CD4-positive, alpha-beta T cell treated with Interleukin-21 for 1 hour (primary cell): ENCODE measurements at places on chromosomes 3 and 15.

DNA sequence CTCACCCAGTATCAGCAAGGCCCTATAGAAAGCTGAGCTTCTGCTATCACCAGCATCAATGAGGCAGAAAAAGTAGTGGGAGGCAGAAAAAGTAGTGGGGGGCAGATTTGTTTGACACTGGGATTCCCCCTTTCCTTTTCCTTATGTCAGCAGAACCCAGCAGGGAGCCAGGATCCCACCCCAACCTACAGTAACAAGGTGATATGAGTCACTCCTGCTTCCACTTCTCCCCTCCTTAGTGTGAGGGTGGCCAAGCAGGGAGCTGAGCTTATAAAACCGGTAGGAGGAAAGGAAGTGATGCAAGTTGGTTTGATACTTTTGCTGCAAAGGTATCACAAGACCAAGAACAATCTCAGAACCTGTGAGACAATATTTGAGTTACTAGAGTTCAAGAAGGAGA, 128.7 kb downstream of the SCAPER start:
- no peak for DNase-seq

GRCh38 chr3:36933540-36934296, 11.1 kb downstream of the TRANK1 start:
- no peak for DNase-seq

DNA sequence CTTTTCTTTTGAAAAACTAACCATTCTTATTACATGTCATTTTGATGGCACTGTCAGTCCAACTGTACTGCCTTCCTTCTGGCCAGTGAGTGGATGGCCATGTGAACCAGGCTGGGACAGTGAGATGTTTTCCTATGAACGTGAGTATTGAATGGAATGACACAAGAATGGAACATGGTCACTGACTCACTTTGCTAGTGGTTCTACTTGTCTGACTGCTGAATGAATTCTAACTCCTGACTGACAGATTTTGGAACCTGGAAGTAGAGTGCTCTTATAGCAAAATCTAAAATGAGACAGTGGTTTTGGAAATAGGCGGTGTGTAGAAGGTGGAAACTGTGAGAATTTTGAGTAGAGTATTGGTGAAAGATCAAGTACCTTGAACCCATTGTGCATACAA, 606.9 kb upstream of the KCNMB2 start:
- no peak for DNase-seq

- DNase-seq: no peak
Measured at GRCh38 chr3:67044955-67045354, 46.8 kb downstream of the KBTBD8 start.

- no peak for DNase-seq
Measured at GRCh38 chr15:71747128-71748083, 62.9 kb upstream of the NR2E3 start.

GRCh38 chr3:152376351-152377183, 107.8 kb downstream of the MBNL1 start:
- peak; percentile 29 for DNase-seq

DNA sequence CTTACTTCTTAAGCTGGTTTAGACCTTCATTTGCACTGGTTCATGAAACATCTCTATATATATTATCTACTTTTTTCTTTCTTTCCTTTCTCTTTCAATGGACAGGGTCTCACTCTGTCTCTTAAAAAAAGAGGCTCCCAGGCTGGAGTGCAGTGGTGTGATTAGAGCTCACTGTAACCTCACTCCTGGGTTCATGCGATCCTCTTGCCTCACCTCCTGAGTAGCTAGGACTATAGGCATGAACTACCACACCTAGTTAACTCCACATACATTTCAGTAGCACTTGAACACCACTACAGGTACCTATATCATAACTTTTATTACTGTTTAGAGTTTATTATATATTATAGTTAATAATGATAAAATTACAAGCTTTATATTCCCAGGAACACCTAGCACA, 117.1 kb upstream of the UBP1 start:
- DNase-seq: no peak

DNA sequence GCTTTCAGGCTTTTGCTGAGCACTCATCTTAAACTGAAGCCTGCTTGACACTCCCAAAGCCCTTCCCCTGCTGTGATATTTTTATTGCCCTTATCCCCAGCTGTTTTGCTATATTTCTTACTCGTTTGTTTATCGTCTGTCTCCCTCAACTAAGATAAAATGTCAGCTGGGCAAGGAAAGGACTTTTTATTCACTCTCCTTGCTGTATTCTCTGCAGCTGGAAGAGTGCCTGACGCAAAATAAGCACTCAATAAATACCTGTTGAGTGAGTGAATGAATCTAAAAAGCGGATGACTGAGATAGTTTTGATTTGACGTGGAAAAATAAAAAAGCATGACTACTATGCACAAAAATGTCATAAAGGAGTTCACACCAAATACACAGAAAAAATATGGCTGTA, 84.8 kb upstream of the POMGNT2 start:
- DNase-seq: no peak

DNA sequence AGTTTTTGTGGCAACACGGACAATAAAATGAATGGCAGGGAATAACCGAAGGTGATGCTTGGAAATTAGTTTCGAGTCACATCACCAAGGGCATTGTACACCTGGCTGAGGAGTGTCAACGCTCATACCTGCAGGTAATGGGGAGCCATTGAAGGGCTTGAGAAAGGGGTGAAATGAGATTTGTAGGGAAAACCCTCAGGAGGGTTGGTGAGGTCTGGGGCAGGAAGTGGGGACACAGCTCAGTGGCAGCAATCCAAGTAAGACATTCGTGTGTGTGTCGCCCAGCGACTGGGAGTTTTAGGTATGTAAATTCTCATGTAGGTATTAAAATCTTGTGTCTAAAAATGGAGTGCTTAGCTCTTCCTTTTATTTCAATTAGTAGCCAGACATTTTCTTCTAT, 14.3 kb downstream of the PARP14 start:
- no peak for DNase-seq

GRCh38 chr15:68252925-68253534, 23.5 kb upstream of the CLN6 start:
- DNase-seq: peak; percentile 72

DNA sequence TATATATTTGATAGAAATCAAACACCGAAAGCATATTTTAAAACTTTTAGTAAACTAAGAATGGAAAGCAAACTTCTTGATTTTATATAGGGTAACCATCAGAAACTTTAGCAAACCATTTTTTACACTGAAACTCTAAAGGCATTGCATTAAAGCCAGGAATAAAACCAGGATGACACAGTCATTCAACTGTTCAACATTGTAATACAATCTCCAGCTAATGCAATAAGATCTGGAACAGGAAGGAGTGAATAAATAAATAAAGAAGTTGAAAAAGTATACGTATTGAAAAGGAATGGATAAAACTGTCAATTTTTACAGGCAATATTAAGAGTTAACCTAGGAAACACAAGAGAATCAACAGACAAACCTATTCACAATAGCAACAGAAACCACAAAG, 181.9 kb upstream of the TTC14 start:
- DNase-seq: no peak

DNA sequence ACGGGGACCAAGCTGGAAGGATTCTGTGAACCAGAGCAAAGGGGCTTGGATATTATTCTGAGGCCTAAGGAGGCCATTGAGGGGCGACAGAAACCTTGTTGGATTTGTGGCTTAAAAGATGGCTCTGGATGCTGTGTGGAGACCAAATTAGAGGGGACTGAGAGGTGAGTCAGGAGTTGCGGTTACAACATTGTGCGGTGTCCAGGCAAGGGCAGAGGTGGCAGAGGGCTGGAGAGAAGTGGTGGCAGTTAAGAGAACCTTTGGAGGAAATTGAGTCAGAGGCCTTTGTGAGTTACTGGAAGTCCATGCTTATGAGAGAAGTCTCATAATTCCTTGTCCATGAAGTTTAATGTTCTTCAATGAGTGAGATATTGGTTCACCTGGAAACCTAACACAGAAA, 143.2 kb downstream of the FAM43A start:
- no peak for DNase-seq

GRCh38 chr15:96583671-96584070, 253.2 kb downstream of the NR2F2 start:
- DNase-seq: no peak

DNA sequence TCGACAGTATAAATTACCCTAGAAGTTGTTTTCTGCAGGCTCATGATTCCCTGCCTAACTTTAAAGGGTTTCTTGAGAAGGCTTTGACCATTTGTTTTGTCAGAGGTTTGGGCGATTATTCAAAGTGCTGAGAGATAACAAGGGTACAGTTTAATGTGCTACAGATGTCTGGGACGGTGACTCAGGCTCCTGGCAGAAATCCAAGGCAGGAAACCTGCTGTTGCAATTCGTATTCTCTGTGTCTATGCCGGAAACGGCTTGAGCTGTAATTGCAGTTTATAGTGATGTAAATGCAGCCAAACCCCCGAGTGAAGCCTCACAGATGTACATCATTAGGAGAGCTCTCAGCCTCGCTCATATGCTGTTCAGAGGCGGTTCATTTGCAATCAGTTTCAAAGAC, 65.6 kb downstream of the SYNPR start:
- peak; percentile 4 for DNase-seq

DNA sequence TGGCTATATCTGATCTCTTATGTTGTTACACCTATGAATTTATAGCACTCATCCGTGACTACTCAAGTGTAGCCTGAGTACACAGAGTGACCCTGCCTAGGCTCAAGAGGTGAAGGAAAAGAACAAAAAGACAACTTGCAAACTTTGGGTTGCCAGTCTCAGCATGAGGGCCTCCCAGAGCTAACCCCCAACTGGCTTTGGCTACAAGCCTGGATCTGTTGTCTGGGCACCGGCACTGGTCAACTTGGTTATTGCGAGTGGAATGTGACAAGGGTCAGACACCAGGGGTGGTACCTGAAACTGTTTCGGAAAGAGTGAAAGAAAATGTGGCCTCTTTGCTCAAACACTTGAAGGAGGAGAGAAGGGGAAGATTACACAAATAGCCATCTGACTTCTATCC, 49.5 kb upstream of the BCL6 start:
- no peak for DNase-seq

DNA sequence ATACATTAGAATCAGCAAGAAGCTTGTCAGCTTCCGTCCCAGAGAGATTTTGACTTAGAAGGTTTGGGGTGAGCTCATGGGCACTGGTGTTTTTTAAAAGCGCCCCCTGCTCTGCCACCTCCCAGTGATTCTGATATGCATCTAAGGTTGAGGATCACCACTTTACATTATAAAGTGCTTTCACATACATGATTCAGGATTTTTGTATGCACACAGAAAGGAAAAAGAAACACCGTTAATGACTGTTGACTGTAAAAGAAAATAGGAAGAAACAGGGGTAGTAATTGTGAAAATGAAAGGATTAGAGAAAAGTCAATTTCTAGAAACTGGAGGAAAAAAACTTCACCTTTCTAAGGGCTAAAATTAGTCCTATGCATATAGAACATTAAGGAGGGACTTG, 104.9 kb upstream of the ZBED2 start:
- DNase-seq: no peak

DNA sequence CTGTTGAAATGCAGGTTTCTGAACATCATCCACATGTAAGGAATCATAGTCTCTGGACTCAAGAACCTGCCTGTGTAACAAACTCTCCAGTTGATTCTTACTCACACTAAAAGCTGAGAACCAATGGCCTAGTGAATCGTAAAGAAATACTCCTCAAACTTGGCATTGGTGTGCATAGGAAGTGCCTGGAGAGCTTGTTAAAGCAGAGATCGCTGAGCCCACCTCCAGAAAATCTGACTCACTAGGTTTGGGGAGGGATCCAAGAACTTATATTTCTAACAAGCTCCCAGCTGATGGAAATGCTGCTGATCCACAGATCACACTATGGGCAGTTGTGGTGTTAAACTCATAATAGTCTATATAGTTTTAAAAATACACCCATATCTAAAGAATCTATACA, 55.8 kb upstream of the LMCD1 start:
- DNase-seq: no peak

GRCh38 chr15:68321229-68321628, 43.7 kb downstream of the FEM1B start:
- DNase-seq: no peak

GRCh38 chr3:187430576-187430975, 62.4 kb downstream of the RTP4 start:
- no peak for DNase-seq

- no peak for DNase-seq
Measured at GRCh38 chr15:43930079-43930478, 103.3 kb downstream of the WDR76 start.

DNA sequence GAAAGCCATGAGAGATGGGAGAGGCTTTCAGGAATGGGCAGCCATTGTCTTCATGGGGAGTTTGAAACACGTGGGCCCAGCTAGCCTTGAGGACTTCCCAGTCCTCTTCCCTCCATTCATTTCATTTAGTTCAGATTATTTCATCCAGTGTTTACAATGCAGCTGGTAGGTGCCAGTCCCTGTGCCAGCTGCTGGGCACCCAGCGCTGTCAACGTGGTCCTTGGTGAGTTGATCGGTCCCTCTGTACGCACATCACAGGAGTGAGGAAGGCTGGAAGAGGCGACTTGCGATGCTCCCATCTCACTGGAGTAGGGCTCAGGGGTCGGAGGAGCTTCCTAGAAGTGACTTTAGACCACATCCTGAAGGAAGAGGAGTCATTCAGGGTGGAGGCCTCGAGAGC, 206.4 kb upstream of the BHLHE40 start:
- DNase-seq: no peak

DNA sequence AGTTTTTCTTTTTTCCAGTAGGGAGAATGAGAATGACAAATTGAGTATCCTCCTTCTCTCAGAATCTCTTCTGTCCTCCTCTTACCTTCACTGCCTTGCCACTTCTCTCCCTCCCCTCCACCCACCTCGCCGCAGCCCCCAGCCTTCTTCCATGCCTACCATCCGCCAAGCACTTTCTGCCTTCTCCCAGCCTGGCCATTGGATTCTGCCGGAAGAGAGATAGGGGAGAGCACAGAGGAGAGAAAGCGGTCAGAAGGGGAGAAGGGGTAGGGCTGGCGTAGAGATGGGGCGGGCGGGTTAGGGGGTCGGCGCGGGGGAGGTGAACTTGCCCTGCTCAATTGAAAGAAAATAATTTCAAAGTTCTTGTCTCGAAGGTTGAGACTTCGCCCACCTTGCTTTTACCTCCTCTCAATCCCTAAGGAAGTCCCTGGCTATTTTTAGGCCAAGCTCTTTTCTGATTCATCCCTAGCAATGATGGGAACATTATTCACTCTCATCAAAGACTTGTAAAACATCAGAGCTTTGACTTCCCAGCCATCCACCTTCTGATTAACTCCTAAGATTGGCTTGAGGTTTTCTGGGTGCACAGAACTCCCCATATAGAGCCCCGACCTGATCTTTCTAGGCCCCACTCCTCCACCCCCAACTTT, 811 bp downstream of the C3orf52 start:
- DNase-seq: no peak

- no peak for DNase-seq
Measured at GRCh38 chr15:47932261-47932660, 188.5 kb upstream of the SLC24A5 start.

DNA sequence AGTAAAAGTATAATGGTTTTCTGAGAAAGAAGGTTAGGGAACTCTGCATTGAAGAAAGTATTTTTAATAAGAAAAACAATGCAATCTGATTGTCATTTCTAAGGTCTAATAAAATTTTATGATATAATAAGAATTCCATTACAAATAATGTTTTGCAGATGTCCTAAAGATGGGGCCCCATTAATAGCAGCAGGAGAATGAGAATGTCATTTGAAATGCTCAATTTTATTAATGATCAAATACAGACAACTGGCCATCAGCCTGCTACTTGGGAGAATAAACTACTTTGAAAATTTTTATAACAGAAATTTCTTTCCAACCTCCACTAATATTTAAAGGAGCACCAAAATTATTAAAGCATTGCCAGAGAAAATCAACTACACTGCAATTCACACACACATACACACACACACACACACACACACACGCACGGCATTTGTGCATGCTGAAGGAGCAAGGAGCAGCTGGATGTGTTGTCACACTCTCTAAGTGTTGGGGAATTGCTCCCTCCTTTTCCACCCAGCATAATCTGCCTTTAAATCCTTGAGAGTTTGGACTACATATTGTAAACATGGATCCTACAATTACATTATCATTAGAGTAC, 109.5 kb downstream of the THRB start:
- DNase-seq: no peak
